ENCODE measurements at places on chromosomes 11 and 22.

GRCh38 chr11:76810151-76810853 is 27.1 kb downstream of the TSKU start:
- peak overlapping the region; percentile 37 for H3K27ac ChIP-seq
- H3K4me3 ChIP-seq, result no peak overlapping the region
- no peak for DNase-seq
- peaks cover 8% of the 10 kb centered on the region for H3K4me1 ChIP-seq

DNA sequence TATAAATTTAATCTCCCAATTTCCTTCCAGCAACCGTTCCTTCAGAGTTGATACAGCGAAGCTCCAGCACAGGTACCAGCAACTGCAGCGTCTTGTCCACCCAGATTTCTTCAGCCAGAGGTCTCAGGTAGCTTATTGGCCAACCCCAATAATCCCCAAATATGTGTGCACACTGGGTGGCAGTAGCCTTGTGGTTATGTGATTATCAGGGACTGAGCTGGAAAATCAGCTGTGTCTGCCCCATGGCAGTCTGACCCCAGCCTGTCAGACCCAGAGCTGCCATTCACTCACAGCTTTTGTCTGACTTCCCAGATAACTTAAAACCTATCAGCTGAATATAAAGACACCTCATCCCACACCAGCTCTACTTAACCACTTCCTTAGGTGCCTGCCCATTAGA is 2.0 kb downstream of the HSCB start:
- H3K27me3 ChIP-seq, result no peaks in the 10 kb centered on the region
- peaks cover 29% of the 10 kb centered on the region for H3K4me1 ChIP-seq
- H3K36me3 ChIP-seq, result peaks cover 18% of the 10 kb centered on the region
- H3K4me3 ChIP-seq, result no peak overlapping the region

DNA sequence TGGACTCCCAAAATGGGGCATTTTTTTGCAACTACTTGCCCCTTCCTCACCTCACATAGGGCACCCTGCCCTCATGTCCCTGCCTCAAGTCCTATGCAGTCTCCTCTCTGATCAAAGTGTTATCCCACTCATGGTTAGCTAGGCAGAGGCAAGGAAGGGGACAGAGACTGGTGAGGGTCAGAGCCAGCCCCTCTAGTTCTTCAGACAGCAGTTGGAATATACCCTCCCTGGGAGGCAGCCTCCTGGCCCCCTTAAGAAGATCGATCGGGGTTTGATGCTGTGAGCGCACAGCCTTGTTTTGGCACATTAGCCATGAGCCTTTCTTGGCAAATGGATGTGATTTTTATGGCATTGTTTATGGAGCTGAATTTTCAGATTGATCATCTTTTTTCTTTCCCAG is 436.9 kb downstream of the BUD13 start:
- no peaks in the 10 kb centered on the region for H3K27me3 ChIP-seq
- no peak overlapping the region for H3K4me3 ChIP-seq
- H3K4me1 ChIP-seq, result no peaks in the 10 kb centered on the region
- H3K36me3 ChIP-seq, result no peaks in the 10 kb centered on the region
- H3K27ac ChIP-seq, result no peak overlapping the region

DNA sequence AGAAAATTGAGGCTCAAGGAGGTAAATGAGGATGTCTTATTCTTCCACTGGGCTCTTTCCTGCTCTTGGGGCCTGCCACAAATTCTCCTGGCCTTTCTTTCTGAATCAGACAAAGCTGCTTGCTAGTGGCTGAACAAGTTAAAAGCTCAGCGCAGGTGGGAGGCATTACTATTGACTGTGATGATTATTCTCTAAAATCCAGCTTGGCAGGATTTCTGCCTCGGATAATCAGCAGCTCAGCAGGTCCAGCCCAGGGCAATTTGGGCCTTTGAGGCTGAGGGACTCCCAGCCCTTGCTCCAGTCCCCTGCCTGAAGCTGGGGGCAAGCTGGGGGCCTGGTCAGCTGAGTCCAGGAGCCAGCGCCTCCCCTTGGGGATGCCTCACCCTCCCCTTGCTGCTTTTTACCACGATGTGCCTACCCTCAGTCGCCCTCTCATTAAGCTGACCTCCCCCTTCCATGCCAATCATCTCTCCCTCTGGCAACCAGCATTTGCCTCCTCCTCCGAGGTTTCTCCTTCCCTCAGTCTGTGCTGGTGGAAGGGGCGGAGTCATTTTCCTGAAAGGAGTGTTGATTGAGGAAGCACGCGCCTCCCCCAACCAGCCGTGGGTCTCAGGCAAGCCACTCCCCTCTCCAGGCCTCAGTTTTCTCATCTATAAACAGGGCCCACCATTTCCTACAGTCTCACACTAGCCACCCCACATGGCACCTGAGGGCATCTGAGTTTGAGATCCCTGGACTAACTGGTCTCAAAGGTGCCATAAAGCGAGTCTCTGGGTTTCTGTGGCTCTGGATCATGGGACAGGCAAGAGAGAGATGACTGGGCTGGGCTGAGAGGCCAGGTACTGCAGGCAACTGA is 60.6 kb upstream of the PRDM11 start:
- H3K36me3 ChIP-seq, result no peaks in the 10 kb centered on the region
- no peak overlapping the region for H3K27ac ChIP-seq
- H3K27me3 ChIP-seq, result no peaks in the 10 kb centered on the region
- DNase-seq, result no peak

DNA sequence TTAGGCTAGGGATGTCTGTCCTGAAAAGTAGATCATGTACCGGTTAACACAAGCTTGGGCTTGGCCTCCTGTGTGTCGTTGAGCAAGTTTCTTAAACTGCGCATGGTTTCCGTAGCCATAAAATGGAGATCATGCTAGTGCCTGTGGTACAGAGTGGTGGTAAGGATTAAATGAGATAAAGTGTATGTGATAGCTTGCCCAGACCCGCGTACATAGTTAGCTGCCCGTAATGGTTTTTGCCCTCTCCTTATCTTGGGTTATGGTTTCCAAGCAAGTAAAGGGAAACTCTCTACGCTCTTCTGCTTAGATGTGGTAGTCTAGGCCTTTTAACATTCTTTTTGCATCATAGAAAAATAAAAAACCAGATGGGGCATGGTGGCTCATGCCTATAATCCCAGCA is 11.0 kb upstream of the PTPRJ start:
- H3K27ac ChIP-seq, result no peak overlapping the region
- no peaks in the 10 kb centered on the region for H3K36me3 ChIP-seq
- peaks cover 3% of the 10 kb centered on the region for H3K4me1 ChIP-seq
- no peak for DNase-seq
- no peaks in the 10 kb centered on the region for H3K27me3 ChIP-seq

- H3K4me1 ChIP-seq, result peaks cover 5% of the 10 kb centered on the region
- no peaks in the 10 kb centered on the region for H3K27me3 ChIP-seq
- H3K4me3 ChIP-seq, result no peak overlapping the region
- H3K36me3 ChIP-seq, result no peaks in the 10 kb centered on the region
- no peak overlapping the region for H3K27ac ChIP-seq
- DNase-seq, result no peak
Observed at GRCh38 chr11:69113646-69114340, 41.9 kb upstream of the SMIM38 start.

DNA sequence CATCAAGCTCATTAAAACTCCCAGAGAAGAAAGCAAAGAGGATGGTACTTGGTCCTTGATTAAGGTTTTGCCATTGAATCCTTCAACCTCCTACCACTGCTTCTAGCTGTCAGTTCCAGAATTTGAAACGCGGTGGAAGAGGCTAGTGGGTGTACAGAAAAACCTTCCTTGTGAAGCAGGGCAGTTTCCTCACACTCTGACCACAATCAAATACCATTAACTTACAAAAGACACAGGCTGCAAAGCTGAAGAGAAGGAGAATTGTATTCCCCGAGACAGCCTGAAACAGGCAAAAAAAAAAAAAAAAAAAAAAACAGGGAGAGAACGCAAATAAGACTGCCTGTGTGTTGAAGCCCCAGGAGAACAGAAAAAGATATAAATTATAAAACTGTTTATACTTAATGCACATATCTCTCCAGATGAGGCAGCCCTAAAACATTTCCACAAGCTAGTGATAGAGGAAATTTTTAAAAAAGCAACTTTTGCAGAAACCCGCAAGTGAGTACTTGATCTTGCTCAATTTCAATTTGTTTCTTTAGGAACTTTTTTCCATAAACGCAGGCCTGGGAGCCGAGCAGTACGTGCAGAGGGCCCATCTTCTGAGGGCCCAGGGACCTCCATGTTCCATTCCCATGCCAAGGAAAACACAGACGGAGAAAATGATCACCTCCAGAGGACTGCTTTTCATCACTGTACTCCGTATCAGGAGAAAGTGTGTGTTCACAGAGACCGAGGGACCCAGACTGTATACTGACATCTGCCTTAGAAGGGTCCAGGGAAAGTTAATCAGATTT is 218.7 kb upstream of the BLID start:
- no peaks in the 10 kb centered on the region for H3K36me3 ChIP-seq
- H3K4me3 ChIP-seq, result no peak overlapping the region
- no peaks in the 10 kb centered on the region for H3K27me3 ChIP-seq
- DNase-seq, result no peak
- no peaks in the 10 kb centered on the region for H3K4me1 ChIP-seq
- H3K27ac ChIP-seq, result no peak overlapping the region

GRCh38 chr22:48841881-48842582 is 985.6 kb downstream of the BRD1 start:
- no peak overlapping the region for H3K27ac ChIP-seq
- no peaks in the 10 kb centered on the region for H3K4me1 ChIP-seq
- no peaks in the 10 kb centered on the region for H3K27me3 ChIP-seq
- DNase-seq, result no peak
- H3K36me3 ChIP-seq, result no peaks in the 10 kb centered on the region

DNA sequence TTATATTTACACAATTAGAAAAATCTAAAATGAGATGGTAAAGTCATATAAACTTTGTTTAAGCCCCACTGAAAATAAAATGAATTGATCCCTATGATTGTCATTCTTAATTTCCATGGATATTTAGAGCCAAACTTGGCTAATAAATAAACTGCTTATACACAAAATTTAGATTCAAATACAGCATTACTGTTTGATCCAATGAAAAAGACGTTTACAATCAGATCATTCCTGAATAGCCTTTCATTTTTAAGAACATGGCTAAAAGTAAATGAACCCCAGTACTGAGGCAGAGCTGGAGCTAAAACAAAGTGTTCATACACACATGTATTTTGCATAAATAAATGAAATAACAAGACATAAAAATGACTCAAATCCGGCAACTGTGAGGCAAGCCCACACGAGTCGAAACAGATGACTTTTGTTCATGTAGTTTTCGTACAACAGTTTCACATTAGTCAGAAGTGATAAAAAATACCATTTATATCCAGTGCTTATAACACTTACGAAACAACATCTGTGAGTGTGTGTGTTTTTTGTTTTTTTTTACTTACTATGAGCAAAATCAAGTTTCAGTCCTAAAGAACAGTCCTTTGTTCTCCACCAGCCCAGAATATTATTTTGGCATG is 386.5 kb downstream of the SOX6 start:
- H3K36me3 ChIP-seq, result peaks cover 1% of the 10 kb centered on the region
- peak overlapping the region; percentile 8 for H3K27ac ChIP-seq
- no peak overlapping the region for H3K4me3 ChIP-seq
- H3K27me3 ChIP-seq, result no peaks in the 10 kb centered on the region
- DNase-seq, result no peak
